ENCODE measurements at places on chromosomes 16 and 17. TPM values are rescaled to one million over a fixed set of nuclear protein-coding genes. Genes with fewer than 3 reads are reported as not detected.
A peak's percentile ranks its signal among the peaks of the same experiment; 100 is the strongest.

RTN4RL1 gene
- total RNA-seq, result 0.58 TPM

MT4 gene
- total RNA-seq, result not detected

- DNase-seq, result no peak
Measured at GRCh38 chr17:81665205-81666091, 957 bp downstream of the OXLD1 start.

GRCh38 chr16:88651989-88652761 is 1.3 kb upstream of the CYBA start:
- no peak for DNase-seq

DNA sequence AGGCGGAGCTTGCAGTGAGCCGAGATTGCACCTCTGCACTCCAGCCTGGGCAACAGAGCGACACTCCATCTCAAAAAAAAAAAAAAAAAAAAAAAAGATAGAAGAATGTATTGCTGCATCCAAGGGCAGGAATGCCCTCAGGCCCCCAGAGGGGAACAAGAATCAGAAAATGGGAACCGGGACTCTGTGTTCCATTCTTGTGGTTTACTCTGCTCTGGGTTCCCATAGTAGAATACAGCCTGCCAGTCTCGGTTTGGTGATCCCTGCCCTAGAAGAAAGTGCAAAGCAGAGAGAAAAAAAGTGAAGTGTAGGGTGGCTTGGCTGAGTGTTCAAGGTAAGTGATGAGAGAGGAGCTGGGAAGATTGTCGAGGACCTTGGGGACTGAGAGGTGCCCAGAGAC is 27.4 kb upstream of the KDM6B start:
- DNase-seq, result no peak

TBX6 gene
- total RNA-seq, result not detected

- DNase-seq, result no peak
Measured at GRCh38 chr16:68972720-68973119, 129.4 kb downstream of the TANGO6 start.

CX3CL1 gene
- not detected for total RNA-seq

- DNase-seq, result peak; percentile 85
Measured at GRCh38 chr16:20901436-20902112, 1.0 kb downstream of the LYRM1 start.

GRCh38 chr16:56877486-56878182 is 12.6 kb downstream of the SLC12A3 start:
- DNase-seq, result no peak

CD300LB gene
- total RNA-seq, result not detected

DNA sequence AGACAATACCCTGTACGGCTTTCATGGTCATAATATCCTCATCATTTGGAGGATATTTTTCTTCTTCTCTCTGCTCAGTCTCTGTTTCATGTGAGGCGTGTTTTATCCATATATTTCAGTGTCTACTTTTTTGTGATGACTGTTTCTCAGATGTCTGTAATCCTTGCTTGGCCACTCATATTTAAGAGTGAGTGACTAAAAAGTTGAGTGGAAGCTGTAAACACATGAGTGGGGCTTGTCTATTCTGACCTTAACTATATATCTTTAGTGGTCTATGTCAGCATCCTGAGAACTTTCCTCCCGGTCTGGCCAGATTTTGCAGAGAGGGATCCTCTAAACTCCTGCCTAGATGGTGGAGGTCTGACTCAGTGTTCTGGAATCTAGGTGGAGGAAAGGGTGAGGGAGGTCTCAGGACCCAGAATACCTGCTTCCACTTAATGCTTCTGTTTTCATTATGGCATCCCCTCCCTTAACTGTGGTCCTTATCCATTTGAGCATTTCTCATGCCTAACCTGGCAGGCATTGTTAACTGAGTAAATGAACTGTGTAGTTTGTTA is 6.0 kb downstream of the DDX19B start:
- no peak for DNase-seq

GRCh38 chr16:73047221-73047535 is 750 bp downstream of the ZFHX3 start:
- DNase-seq, result no peak

DNA sequence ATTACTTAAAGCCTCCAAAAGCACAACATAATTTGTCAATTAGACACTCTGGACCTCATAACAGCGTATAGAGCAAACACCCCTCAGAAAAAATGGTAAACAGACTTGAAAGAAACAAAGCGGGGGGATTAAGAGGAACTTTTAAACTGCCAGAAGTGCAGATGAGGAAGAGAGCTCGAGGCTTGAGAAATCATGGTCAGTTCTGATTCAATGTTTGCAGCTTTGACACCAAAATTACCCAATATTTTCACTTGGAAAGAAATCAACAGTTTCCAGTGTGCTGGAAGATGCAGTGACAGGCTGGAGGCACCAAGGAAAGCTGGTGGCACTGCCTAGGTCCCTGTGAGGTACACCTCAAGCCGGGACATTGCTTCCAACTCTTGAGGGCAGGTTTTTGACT is 180.9 kb upstream of the TOX3 start:
- no peak for DNase-seq

GRCh38 chr16:49494474-49494873 is 120.9 kb downstream of the C16orf78 start:
- no peak for DNase-seq

GRB7 gene
- total RNA-seq, result 2.3 TPM

GRCh38 chr17:13395862-13396261 is 205.9 kb downstream of the HS3ST3A1 start:
- no peak for DNase-seq

DNA sequence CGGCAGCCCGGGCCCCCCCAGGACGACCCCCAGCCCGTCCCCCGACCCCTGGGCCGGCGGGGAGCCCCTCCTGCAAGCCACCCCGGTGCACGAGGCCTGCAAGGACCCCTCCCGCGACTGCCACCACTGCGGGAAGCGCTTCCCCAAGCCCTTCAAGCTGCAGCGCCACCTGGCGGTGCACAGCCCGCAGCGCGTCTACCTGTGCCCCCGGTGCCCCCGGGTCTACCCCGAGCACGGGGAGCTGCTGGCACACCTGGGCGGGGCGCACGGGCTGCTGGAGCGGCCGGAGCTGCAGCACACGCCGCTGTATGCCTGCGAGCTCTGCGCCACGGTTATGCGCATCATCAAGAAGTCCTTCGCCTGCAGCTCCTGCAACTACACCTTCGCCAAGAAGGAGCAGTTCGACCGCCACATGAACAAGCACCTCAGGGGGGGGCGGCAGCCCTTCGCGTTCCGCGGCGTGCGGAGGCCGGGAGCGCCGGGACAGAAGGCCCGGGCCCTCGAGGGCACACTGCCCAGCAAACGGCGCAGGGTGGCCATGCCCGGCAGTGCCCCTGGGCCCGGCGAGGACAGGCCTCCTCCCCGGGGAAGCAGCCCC is 15.6 kb upstream of the ZFPM1 start:
- peak; percentile 72 for DNase-seq

GRCh38 chr16:11128211-11129141 is 127.5 kb downstream of the SOCS1 start:
- peak; percentile 70 for DNase-seq

DNA sequence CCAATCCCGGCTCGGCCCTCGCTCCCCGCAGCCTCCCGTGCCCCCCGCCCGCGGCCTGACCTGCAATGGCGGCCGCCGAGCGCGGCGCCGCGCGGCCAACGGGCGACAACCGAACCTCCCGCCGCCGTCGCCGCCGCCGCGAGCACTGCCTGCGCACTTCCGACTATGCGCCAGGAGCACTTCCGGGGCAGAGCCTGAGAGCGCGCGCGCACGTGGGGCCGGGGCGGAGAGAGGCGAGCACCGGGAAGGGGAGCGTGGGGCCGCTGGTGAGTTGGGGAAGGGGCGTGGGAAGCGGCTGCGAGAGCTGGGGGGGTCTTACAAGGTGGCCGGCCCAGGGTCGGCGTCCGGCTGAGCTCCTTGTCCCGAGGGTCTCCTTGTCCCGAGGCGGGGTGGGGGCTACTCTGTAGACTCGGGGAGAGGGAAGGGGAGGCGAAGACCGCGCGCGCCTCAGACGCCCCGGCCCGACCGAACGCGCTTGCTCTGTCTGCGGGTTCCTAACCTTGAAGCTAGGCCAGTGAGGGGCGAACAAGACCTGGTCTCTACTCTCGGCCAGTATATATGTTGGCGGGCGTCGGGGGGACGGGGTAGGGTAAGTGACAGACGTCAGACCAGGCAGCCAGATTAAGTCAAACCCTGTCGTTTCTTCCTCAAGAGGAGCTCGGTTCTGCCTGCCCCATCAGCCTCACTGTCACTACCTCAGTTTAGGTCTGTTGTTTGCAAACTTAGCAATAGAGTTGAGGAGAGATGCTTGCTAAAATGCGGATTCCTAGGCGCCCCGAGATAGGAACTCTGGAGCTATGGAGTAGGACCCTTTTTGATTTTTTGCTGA is at the start of the genes CHTF8 and UTP4:
Gene CHTF8, minus strand, starts transcription at position 165 of the 829 bp plus-strand sequence. CDS start 11,130 bp downstream, outside the sequence.
Gene UTP4, plus strand, starts transcription at position 226 of the 829 bp plus-strand sequence. CDS start 811 bp downstream, outside the sequence.
- DNase-seq, result peak; percentile 87

CES1 gene
- total RNA-seq, result not detected

TNFSF13 gene
- total RNA-seq, result 15.6 TPM

DNA sequence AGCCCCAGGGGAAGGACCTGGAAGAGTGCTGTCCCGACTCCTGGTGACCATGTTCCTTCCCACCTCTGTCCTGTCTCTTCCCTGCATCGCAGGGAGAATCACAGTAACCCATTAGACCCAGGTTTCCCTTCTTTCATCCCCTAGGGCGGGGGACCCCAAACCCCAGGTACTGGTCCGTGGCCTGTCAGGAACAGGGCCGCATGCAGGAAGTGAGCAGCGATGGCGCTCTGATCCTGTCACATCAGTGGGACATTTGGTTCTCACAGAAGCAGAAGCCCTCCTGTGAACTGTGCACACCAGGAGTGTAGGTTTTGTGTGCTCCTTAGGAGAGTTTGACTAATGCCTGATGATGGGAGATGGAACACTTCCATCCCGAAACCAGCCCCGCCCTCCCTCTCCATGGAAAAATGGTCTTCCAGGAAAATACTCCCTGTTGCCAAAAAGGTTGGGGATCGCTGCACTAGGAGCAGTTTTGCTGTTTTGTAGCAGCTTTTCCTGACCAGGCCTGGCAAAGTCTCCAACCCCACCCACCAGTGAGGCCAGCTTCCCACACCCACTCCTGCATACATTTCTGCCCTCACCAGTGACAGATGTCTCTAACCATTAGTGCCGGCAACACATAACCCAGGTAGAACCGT is 10.5 kb downstream of the MNT start:
- peak; percentile 54 for DNase-seq

GRCh38 chr16:14264327-14264943 is 193.3 kb downstream of the MRTFB start:
- no peak for DNase-seq

DNA sequence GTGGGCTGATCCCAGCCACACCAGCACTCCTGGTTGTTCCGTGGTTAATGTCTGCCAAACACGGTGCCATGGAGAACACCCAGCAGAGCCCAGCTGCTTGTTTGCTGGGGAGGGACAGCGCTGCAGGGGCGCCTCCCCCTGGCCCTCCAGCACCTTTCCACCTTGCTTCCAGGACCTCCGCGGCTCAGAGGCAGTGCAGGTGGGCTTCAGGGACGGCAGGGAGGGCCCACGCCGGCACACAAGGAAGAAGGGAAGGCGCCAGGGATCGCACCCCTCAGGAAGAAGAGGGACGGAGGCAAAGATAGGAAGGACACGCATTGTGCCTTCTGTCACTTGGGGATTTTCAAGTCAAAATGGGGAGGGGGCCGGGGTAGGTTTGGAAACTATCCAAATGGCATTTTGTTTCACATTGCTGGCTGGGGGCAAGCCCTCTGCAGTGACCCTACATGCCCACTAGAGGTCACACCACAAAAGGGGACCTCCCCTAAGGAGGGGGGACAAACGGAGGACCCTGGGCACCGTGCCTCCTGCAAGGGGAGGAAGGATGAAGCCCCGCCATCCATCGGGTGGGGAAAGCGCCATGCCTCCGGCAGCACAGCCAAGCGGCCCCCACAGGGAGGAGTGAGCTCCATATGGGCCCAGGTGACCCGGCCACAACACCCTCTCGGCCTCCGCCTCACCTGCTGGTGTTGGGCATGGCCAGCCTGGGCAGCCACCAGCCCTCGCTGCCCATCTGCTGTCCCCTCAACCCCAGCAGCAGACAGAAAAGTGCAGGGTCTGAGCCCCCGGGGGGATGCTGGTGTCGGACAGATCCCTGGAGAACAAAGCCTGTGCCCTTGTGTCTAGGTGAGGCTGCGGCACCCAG is 7.5 kb upstream of the C16orf95 start:
- no peak for DNase-seq

GRCh38 chr17:37774504-37774903 is 29.6 kb upstream of the HNF1B start:
- DNase-seq, result no peak

DNA sequence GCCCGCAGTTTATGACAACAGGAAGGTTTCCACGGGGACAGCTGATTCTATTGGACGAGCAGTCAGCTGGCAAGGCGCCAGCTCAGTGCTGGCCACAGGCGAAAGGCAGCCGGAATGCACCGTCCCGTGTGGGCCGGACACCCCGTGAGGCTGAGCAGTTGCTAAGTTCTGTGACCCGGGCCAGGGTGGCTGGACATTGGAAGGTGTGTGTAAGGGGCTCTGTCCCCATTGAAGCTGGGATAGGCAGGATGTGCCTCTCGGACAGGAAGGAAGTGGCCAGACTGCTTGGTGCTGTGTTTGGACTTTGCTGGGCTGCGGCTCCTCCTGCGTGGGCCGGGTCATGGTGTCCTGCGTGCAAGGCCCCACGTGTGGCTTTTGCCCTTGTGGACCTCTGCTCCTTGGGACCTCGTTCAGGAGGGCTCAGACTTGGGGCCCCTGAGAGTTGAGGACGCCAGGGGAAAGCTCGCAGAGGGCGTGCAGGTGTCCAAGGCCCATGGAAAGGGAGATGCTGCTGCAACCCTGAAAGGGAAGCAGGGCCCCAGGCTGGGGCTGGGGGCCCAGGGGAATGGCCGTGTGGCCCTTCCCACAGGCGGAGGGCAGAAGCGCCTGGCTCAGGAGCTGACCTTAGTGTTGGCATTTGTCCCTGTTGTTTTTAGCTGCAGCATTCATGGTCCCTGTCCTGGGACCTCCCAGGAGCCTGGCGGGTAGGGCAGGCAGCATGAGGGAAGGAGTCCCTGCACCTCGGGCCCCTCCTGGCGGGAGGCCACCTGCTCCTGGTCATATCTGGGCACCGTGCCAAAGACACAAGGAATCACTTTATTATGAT is 10.0 kb downstream of the BAIAP2 start:
- DNase-seq, result peak; percentile 91

DNA sequence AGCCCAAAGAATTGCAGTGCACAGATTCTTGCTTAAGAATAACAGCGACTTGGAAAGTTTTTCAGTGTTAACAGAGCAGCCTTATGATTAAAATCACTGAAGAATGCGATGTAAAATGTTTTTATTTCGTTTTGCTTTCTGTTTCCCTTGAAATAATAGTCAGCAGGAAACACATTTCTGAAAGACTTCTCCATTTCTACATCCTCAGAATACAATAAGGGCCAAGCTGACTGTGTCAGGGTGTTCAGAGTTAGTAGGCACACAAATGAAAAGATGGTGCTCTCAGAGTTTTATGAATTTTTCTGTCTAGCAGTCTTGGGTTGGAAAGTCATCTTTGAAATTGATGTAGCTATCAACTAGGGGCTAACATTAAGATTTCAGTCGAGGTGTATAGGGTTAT is 582.9 kb upstream of the RBFOX1 start:
- no peak for DNase-seq

DNA sequence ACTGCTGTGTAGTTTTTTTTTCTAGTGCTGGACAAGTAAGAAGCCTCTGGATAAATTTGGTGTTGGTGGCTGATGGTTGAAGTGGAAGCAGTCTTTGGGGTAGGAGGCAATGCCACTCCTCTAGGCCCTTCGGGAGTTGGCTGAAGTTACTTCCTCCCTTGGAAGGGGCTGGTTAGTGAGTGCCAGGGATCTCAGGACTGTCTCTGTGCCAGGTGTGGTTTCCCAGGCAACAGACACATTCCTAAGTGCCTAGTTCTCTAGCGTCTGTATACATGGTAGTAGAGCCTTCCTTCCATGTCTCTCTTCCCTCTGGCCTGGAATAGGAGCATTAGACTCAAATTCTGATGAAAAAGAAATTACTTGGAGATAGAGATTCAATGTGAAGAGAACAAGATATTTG is 15.3 kb downstream of the TMEM98 start:
- no peak for DNase-seq

All from stomach (tissue), 19 donors.